ENCODE measurements at places on chromosomes 7 and 10. TPM values are rescaled to one million over a fixed set of nuclear protein-coding genes. Genes with fewer than 3 reads are reported as not detected.
A peak's percentile ranks its signal among the peaks of the same experiment; 100 is the strongest.

Gene AKR1C1
- 0.40 TPM for total RNA-seq

DNA sequence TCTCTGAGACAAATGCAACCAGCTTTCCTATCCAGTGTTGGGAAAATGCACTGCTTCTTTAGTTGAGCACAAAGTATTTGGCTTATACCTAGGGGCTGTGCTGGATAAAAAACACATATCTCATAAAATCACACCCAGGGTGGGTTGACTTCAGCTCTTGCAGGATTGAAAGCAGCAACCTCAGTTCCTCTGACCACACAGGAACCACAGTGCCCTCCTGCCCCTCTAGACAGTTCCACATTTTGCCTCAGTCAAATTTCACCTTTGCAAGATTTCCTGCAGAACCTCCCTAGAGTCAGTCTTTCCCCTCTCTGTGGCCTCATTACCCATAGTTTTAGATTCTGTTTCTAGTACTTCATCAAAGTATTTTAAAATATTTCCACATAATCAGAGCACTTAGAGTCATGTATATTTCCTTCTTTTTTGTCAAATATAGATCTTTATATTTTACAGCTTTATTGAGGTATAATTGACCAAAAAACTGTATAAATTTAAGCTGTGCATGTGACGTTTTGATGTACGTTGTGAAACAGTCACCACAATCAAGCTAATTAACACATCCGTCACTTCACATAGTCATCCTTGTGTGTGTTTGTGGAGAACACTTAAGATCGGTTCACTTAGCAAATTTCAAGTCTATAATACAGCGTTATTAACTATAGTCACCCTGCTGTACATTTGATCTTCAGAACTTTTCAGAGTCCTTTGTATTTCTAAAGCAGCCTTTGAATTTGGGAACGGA is 37.0 kb upstream of the EGR2 start:
- DNase-seq: no peak

Gene ZNF438
- total RNA-seq: 2.4 TPM

DNA sequence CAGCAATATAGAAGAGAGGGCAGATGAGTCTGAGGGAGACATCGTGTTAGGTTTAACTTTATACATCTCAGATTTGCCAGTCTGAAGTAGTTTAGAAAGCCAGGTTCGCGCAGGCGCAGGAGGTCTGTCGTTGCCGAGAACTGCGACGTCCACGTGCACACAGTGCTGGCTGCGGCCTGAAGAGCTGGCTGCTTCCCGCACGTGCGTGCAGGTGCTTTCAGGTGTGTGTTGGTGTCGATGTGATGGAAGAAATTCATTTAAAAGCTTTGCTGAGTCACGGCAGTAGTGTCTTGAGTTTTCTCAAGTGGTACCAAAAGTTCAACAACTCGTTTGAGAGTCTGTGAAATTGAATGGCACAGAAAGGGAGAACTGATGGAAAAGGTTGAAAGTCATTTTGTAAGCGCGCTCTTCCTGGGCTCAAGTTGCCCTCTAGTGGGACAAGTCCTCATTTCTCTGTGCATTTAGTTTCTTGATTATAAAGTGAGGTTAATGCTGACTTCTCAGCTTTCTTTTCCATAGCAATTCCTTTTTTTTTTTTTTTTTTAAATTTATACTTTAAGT is 18.6 kb downstream of the WDR37 start:
- DNase-seq: no peak

DNA sequence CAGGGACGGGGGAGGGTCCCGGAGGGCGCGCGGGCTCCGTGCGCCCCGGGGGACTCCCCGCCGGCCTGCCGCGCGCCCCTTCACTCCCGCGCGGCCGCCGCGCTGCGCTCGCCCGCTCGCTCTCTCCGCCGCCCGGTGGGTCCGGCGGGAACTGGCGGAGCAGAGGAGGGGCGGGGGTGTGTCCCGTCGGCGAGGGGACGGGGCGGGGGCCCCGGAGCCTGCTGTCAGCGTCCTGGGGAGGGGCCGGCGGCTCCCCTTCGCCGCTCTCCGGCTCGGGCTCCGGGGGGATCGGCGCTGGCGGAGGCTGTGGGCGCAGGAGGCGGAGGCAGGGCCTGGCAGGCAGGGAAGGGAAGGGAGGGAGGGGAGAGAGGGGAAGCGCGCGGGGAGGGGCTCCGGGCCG is at the start of gene SH3PXD2A:
Gene SH3PXD2A (minus strand): TSS at position 153 of the 400 bp plus-strand sequence. CDS start 310 bp downstream, outside the sequence.
- peak; percentile 37 for DNase-seq

DNA sequence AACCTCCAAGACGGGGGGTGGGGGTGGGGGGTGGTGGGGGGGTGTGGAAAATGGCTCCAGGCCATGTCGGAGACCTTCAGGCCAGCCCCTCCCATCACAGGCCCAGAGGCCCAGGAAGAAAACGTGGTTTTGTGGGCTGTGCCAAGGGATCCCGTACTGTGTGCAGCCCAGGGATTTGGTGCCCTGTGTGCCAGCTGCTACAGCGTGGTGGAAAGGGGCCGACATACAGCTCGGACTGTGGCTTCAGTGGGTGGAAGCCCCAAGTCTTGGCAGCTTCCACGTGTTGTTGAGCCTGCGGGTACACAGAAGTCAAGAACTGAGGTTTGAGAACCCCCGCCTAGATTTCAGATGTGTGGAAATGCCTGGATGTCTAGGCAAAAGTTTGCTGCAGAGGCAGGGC is 259.7 kb downstream of the HGF start:
- no peak for DNase-seq

Gene ASB10
- total RNA-seq: not detected

GRCh38 chr10:42111076-42111475 is 527.3 kb downstream of the ZNF33B start:
- DNase-seq: no peak

DNA sequence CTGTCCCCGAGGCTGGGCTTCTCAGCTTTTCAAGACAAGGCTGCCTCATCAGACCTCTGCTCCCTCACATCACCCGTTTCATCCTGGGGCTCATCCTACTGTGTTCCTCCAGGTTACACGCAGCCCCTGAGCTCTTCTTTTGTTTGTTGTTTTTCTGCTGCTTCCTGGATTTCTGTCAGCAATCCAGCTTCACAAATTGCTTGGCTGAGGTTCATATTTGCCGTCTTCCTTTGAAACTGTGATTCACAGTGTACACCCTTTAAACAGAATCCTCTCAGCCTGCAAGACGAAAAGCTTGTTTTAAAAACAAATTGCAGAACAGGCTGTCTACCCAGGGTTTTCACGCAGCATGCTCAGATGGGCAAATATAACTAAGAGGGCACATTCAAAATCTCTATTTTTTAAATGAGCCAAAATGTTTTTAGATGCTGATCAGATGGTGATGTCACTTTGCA is 39.1 kb upstream of the PARD3 start:
- peak; percentile 22 for DNase-seq

DNA sequence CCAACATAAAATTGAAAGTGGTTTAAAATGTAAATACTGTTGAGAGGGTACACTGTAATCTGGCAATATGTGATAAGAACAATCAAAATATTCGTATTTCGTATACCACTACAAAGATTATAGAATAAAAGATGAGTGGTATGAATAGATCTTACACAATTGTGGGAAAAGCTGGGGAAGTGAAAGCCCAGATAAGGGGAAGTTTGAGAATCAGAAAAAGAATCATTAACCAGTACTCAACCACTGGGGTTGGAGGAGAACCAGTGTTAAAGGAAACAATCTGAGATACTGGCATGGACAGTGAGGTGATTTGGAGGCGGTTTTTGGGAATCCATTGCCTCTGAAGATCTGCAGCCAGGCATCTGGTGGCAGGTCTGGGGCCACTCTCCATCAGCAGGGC is 59.7 kb upstream of the CDK14 start:
- DNase-seq: no peak

Gene CALHM1
- not detected for total RNA-seq

Gene DYDC2
- total RNA-seq: not detected

Gene FAM170B
- total RNA-seq: not detected

Gene KEL
- total RNA-seq: 0.36 TPM

Gene STOX1
- 0.80 TPM for total RNA-seq

All from Daoy (cell line).